ENCODE measurements at places on chromosomes 1 and 21. TPM values are rescaled to one million over a fixed set of nuclear protein-coding genes. Genes with fewer than 3 reads are reported as not detected.

NR0B2 gene
- total RNA-seq: not detected

DDR2 gene
- 5.2 TPM for total RNA-seq

SERINC2 gene
- 0.49 TPM for total RNA-seq

KLHDC9 gene
- 3.4 TPM for total RNA-seq

HORMAD1 gene
- total RNA-seq: 0.49 TPM

Data from temporal lobe (tissue), 4 donors.